ENCODE measurements at places on chromosomes 6 and 20.

GRCh38 chr20:24208652-24209051 lies 220.1 kb upstream of the GGTLC1 start:
- no peak for DNase-seq

DNA sequence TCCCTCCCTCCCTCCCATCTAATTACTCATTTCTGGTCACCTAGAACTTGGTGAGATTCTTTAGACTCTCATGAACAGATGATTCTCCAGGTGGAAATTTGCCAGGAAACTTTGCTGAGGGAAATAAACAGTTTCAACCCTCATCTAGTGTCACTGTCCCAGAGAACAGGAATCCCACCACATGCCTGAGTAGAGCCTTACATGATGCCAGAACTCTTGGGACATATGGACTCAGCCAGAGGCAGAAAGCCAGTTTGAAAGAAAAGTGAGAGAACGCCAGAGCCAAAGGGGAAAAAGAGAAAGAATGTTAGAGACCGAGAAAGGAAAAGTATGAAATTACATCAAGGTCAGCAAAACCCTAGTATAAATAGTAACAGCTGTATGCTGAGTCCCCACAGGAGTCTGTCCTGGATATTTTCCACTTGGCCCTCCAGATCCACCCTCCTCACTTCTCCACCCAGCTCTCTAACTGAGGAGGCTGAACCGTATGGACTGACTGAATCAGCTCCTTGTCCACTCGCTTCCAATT lies 127.5 kb upstream of the COL21A1 start:
- DNase-seq: no peak

GRCh38 chr6:113980937-113981554 lies 10.1 kb upstream of the HDAC2 start:
- DNase-seq: peak; percentile 57

GRCh38 chr6:98560841-98561240 lies 273.5 kb upstream of the POU3F2 start:
- no peak for DNase-seq

DNA sequence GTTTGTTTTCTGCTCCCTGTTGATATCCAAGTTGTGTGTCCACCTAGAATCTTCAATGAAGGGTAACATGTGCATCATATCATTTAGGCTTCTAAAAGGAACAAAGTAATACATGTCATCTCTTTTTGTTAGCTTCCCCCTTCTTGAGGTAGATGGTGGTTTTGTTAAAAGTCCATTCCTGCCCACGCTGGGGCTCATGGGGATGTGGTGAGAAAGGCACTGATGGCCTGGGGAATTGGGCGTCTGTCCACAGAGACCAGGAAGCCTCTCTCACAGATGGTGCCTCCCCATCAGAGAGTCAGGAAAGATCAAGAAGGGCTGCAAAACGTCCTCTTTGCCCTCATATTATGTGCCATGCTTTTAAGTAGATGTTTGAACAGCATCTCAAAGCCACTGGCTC lies 32.5 kb downstream of the GNAS start:
- no peak for DNase-seq

DNA sequence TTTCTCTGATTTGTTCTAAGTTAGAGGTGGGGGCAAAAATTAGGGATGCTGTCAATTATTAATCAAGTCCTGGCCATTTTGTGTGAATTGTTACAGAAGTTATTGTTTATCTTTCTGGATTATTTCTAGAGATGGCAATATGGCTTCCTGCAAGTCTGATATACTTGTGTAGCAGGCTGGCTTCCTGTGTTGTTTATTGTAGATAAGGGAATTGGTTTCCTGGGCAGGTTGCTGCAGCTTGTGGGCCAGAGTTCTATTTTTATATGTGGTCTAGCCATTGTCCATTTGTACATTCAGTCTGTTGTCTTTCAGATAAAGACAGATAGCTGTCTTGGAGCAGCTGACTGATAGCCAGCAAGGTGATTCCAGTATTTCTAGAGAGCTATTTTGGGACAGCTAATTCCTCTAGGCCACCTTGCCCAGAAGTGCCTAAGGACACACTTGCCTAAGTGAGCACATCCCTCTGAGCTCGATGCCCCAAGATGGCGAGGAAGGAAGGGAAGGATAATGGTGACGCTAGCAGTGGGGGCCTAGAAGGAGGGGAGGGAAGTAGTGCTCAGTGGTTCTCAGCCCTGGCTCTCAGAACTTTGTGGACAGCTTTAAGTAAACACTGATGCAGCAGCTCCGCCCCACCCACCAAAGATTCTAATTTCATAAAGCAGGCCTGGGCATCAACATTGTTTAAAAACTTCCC lies 25.5 kb downstream of the DDO start:
- DNase-seq: no peak
